ENCODE measurements at places on chromosomes 5 and 9.

- DNase-seq = no peak
Measured at GRCh38 chr5:5979761-5980537, 398.4 kb downstream of the MED10 start.

- DNase-seq = no peak
Measured at GRCh38 chr9:125497478-125497877, 209.5 kb downstream of the MAPKAP1 start.

- no peak for DNase-seq
Measured at GRCh38 chr5:172266676-172267092, 16.9 kb downstream of the UBTD2 start.

DNA sequence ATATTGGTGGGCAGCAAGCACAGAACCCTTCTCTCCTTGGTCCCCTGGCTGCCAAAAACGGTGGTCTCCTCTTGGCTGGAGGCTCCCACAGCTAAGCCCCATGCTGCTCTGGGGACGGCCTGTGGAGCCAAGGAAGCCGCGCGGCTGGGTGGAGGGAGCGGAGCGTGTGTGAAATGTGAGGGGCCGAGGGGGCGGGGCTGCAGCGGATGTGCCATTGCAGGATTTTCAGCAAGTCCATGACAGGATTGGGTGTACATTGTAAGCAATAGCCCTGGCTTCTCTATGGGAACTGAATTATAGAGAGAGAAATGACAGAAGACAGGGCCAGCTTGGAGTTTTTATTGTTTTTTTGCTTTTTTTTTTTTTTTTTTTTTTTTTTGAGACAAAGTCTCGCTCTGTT lies 336.5 kb downstream of the DIRAS2 start:
- DNase-seq = no peak

GRCh38 chr9:113790093-113790492 lies 86.0 kb upstream of the ZNF618 start:
- no peak for DNase-seq

GRCh38 chr9:87201351-87201751 lies 254.0 kb upstream of the GAS1 start:
- DNase-seq = no peak

Data from hypothalamus (tissue), 51 donors.